ENCODE measurements at places on chromosomes 3 and 15.

GRCh38 chr3:128598884-128599664 lies 51.5 kb downstream of the RPN1 start:
- DNase-seq, result no peak

- no peak for DNase-seq
These were observed 5.1 kb downstream of the APBA2 start for GRCh38 chr15:28890711-28891495.

- DNase-seq, result no peak
These were observed 57.6 kb downstream of the FNDC3B start for GRCh38 chr3:172096881-172097420.

DNA sequence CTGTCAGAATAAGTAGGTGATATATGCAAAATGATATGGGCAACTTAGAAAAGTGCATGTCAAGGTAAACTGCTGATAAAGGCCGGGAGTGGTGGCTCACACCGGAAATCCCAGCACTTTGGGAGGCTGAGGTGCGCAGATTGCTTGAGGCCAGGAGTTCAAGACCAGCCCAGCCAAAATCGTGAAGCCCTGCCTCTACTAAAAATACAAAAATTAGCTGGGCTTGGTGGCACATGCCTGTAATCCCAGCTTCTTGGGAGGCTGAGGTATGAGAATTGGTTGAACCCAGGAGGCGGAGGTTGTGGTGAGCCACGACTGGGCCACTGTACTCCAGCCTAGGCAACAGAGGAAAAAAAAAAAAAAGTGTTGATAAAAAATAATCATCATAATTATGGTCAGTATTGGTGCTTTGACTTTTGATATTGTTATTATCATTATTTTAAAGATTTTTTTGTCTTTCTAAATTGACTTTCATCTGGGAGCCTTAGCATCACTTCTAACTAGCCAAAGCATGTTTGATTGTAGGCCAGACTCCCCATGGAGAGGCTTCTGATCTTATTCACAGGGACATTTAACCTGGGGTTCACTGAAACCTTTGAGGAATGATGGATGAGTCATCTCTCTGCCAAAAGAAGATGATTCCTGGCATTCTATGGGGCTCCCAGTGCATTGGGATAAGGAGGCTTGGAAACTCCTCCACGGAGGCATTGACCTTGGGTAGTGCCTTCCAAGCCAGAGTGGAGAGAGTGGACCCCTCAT lies 5.6 kb downstream of the ZBTB38 start:
- DNase-seq, result no peak

- no peak for DNase-seq
These were observed 66.8 kb upstream of the RASGRP1 start for GRCh38 chr15:38631119-38632075.

All from NCI-H460 (cell line).